Stimulated activated CD4-positive, alpha-beta T cell treated with anti-CD3 and anti-CD28 coated beads, Interleukin-1b, Interleukin-23, amount 100 ng/mL, for 1 hour (primary cell): ENCODE measurements at places on chromosomes 3 and 15.

GRCh38 chr3:122915300-122916055, 112.1 kb downstream of the SEMA5B start:
- DNase-seq: no peak

DNA sequence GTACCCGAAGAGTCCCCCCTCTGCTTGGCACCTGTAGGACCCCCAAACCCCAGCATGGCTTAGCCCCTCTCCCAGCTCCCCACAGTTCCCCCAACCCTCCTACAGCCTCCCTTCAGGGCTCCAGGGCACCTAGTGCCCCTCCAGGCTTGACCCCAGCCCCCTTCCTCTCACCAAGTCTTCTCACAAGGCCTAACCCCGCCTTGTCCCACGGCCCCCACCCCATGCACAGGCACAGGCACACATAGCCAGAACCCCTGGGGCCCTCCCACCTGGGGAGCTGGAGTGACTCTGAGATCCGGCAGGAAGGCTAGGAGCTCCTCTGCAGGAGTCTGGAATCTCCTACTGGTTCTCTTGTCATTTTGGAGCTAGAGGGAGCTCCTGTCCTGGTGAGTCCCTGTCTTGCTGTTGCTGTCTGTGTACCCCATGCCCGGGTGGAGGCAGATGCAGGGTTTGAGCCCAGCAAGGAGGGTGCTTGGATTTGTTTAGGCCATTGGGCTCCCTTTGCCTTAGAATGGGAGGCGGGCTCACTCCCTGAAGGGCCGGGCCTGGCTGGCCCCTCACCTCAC, 39.6 kb downstream of the KLF13 start:
- no peak for DNase-seq

- no peak for DNase-seq
Measured at GRCh38 chr15:64842986-64843561, 1.4 kb downstream of the PLEKHO2 start.

DNA sequence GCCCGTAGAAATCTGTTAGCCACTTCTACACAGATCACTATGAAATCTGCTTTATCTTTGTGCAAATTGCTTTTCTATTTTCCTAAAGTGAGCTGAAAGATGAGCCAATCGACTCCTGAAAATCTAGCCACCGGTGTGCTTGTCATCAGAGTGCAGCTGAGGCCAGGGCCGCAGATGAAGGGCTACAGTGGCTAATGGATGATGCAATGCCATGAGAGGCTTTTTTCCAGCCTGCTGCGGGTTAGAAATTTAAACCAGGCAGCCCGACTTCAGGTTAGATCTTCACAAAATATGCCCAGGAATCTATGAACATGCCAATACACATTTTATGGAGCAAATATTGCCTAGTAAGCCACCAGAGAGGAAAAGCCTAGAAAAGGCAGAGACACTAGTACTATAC, 948.2 kb upstream of the CFAP20DC start:
- DNase-seq: no peak

DNA sequence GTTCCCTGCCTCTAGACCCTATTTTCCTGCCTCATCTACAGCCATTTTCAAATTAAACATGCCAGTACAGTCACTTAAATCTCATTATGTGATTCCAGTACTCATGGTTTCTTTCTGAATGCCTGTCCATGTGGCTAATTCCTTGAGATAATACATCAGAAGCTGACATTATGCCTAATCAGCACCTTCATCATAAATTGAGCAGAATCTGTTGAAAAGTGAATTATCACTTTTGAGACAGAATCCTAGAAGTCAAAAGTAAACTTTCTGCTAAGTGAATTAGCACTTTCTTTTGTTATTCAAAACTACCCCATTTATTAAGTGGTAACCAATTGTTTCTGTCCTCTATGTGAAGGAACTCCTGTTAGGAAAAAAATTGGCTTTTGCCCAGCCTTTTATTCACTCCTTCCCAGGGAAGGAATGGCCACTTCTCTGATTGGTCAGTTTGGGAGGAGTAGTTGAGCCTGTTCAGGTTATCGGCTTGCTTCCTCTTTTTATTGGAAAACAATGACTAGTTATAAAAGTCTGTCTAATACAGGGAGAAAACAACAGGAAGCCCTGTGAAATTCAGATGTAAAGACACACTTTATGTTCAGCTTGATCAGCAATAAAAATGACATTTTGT, 40.5 kb downstream of the OSTN start:
- no peak for DNase-seq

DNA sequence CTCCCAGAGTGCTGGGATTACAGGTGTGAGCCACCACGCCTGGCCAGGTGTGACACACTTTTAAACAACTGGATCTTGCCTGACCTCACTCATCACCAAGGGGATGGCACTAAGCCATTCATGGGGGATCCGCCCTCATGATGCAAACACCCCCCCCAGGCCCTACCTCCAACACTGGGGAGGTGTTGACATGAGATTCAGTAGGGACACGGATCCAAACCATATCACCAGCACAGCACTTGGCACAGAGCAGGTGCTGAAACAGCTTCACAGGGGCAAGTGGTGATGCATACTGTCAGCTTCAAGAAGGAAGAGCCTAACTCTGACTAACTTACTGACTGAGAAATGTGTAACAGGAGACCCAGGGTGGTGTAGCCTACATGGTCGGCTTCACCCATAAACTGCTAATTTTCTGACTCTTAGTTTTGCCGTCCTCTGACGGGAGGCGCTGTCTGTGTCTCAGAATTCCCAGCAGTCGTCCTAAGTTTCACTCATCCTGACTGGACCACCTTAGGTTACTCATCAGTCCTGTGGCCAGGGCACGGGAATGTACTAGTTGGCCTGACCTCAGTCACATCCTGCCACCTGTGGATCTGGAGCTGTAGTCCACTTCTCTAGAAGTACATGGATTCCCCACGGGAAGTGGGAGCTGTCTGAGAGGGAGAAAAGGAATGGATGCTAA, 81.9 kb upstream of the PLXNA1 start:
- no peak for DNase-seq

- DNase-seq: no peak
Measured at GRCh38 chr3:176798680-176799079, 398.6 kb downstream of the TBL1XR1 start.

DNA sequence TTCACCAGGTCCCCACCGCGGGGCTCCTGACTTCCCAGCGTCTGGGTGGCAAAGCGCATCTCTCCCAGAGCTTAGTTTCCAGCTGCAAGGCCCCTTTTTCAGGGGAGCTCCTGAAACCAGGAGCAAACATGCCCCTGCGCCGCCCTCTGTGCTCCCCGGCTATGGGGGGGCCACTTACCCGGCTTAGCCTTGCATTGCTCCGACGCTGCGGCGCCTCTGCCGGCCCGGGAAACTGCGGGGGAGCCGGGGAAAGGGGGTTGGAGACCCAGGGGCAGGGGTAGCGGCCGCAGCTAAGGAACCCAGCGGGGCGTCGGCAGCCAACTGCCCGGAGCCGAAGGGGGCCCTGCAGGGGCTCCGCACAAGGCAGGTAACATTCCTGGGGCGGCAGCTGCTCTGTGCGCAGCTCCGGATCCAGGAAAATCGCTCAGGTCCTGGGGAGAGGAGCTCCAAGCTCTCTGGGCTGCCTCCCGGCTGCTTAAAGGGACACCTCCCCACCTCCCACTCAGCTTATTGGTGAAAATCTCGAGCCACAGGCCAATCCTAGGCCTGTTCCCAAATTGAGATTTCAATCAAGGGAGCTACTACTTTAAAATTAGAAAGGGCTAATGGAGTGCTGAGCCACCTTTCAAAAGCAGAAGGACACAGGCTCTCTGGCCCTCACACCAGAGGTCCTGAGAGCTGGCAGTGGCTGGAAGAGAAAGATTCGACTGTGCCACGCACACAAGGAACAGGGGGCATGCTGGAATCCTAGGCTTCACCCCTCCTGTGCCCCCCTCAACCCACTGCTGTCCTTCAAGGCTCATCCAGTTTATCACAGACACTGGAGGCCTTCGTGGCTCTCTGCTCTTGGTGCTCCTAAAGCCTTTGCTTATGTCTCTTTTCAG, 42.7 kb upstream of the PRICKLE2 start:
- no peak for DNase-seq

- no peak for DNase-seq
Measured at GRCh38 chr15:69576948-69577351, 124.3 kb downstream of the RPLP1 start.

DNA sequence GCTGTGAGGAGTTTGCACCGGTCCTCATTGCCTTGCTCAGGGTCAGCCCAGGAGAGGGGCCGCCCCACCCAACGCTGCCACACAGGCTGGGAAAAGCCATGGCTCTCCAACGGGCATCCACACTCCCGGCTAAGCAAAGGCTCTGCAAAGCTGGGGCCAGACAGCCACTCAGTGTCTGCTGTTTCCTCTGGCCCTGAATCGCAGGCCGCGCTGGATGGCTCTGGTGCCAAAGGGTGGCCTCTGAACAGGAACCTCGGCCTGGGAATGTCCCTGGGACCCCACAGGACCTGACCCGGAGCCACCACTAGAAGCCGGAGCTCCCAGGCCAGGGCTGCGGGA, 42.9 kb downstream of the RPN1 start:
- DNase-seq: no peak

DNA sequence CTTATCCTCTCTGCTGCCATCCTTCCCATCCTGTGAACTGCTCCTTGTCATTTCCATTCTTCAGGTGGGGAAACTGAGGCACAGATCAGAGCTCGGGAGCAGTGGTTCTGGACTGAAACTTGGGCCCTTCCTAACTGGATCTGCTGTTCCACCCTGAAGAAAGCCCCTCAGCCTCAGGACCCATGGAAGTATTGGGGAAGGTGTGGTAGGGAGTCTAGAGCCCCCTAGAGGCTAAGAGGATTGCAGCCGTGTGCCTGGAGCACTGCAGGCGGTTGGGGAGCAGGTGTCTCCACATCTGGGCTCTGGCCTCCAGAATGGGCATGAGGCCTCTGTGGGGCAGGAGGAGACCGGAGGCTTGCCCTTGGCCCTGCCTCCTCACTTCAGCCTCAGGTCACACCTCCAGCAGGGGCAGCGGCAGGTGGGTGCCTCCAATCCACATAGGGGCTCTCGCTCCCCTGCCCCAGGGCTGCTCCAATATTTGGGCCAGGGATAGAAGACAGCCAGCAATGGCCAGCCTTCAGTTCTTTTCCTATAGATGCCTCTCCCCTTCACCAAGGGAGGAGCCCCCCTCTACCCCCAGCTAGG, 28.1 kb downstream of the DNAJB8 start:
- DNase-seq: no peak

DNA sequence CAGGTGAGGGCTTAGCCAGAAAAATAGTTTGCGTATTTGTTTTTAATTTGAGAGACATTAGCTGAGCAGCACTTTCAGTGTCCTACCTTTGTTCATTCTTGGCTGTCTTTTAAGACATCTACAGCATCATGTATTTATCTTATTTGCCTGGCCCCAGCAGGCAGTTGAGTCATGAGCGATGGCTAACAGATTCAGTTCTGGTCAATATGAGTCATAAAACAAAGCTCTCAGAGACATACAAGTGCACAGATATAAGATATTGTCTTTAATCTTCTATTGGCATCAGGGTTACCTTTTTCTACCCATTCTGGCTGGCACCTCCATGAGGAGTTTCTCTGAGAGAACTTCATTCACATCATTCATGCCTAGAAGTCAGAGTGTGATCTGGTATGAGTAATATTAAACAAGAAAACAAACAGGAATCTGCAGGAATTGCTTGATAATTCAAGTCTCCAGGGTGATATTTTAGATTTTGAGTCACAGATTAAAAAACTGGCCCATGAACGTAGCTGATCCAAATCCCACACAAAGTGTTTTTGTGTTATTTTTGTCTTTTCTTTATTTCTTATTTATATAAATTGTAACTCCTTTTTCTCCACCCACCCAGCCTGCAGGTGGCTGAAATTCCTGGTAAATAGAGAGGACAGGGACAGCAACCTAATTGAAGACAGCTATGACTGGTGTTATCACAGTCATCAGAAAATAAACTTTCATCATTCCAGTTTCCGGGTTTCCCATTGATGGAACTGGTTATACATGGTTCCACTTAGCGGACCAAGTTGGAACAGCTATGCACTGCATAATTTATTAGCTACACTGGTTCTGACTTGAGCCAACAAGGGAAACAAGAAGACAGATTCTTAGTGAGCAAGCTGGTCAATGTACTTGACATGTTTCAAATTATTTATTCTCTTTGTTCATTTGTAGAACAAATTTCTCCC, 47.3 kb downstream of the PLSCR2 start:
- DNase-seq: no peak

DNA sequence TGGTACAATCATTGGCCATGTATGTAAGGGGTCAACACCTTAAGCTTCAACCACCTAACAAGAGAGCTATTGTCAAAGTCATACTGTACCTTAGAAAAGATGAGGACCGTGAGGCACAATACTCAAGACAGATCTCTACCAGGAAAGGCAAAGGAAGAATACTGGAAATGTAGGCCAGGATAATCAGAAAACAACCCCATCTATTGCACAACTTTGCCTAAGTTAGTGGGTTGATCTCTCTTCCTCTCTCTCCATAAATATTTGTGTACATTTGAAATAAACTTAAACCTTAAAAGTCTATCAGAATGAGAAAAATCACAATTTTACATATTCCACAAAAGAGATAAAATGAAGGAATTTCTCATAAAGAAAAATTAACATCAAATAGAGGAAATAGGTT, 556.9 kb downstream of the MECOM start:
- DNase-seq: no peak

GRCh38 chr3:71602256-71602655, 18.7 kb upstream of the FOXP1 start:
- DNase-seq: no peak

GRCh38 chr15:25244731-25245585, 193.9 kb downstream of the UBE3A start:
- DNase-seq: no peak

DNA sequence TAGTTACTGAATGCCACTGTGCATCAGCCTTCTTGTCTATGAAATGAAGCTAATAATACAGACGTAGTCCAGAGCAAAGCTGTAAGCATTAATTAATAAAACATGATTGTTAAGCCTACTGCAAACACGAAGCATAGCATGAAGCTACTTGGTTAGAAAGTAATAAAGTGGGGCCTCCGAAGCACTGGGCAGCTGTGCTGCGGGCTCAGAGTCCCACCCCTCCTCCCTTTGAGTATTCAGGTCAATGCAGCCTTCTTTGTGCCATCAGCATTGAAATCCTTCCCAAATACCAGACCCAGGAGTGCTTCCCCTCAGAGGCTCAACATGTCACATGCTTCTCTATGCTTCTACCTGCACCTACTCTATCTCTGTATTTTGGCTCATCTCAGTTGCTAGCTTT, 1112.6 kb downstream of the IGSF11 start:
- DNase-seq: no peak

DNA sequence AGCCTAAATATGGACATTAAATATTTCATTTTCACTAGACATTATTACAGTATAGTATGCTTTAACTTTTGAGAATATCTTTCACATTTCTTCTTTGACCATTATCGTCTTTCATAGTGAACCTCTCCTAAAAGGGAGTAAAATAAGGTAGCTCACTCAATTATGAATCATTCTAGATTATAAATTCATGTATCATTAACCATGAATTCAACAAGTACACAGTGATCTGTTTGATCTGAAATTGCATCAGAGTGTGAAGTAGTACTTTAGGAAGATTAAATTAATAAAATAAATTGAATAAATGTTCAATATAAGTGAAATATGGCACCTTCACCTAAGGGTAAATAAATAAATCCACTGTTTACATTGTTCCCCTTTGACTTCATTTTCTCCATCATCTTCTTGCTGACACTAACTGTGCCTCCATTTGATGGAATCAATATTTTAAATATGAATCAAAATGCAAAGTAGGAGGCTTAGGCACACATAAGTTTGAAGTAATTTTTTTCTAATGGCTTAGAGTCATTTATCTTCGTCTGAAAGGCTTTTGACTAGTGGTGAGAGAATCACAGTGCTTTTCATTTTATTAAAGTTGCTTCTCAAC, 174.1 kb upstream of the MDFIC2 start:
- DNase-seq: no peak

GRCh38 chr15:77966540-77967234, 110.8 kb downstream of the TBC1D2B start:
- peak; percentile 27 for DNase-seq
